Activated T-cell treated with anti-CD3 and anti-CD28 coated beads for 48 hours (primary cell): ENCODE measurements at places on chromosomes 2 and 18.

DNA sequence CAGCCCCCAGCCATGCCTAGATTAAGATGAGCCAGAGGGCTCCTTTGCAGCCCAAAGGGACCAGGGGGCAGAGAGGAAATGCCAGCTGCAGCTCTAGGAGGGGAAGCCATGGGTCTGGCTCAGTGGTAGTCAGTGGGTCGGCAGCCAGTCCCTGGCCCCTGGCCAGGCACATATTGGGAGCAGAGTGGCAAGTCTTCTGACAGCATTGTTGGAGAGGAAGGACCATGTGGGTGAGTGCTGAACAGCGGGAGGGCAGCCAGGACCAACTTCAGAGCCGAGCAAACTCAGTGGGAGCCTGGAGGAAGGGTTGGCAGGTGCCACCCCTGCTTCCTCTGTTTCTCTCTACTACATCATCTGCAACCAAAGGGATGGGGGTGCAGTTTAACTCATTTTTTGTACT, 140.5 kb upstream of the PELI1 start:
- DNase-seq = no peak

GRCh38 chr2:236550701-236551465, 18.7 kb upstream of the ACKR3 start:
- DNase-seq = no peak

DNA sequence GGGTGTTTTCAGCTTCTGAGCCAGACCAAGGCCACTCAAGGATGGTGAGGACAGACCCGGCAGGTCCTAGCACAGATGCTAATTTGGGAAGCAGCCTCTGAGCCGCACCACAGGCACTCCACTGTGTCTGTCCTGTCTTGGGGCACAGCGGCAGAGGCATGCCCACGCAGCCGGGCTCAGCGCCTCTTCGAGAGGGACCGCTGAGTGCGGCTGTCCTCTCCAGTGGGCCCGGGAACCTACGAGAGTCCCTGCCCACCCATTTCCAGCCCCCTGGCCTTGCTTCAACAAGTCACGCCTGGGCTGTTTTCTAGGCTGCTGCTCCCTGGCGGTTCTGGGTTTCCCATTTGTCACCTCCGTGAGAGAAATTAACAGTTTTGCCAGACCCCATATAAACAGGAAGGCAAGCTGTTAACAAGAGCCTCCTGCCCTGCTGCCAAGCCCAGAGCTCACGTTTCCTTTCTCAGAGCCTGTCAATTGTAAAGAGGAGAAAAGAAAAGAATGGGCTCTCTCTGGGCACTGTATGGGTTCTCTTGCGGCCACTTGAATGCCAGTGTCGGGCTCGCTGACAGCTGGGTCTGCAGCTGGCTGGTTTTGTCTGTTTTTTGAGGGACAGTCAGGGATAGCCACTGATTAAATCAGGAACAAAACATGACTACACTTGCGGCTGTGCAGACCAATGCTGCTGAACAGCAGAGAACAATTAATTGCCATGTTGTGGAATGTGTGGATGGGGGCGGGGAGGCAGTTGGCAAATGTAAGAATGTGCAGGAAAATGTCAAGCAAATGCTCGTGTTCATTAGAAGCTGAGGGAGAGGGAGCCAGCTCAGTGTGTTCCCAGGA, 30.6 kb downstream of the TMEM17 start:
- DNase-seq = no peak

- DNase-seq = no peak
Measured at GRCh38 chr2:62142054-62142453, 53.9 kb upstream of the B3GNT2 start.

- DNase-seq = no peak
Measured at GRCh38 chr2:135255208-135255607, 203.1 kb downstream of the RAB3GAP1 start.

GRCh38 chr2:122519366-122519765, 763.9 kb downstream of the TSN start:
- no peak for DNase-seq

DNA sequence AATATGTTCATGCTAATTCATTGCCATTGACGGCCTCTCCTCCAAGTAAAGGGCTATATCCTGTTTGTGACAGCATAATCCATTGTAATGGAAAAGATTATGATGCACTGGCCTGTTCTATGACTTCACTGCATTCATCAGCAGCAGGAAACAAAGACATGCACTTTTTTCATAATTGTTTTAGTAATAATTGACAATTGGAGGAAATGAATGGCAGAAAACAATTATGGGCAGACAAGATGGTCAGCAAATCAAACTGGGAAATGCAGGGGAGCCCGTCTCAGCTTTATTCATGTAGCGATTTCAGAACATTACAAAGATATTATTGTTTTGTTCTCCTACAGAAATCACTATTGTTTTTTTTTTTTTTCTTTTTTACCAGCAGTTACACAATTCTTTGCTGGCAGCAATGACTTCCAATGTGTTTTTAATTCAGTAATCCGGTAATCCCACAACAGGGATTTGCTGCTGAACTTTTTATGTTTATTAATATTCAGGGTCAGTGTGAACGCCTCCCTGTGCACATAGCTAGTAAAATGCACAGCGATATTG, 33.8 kb upstream of the RASGRP3 start:
- no peak for DNase-seq

GRCh38 chr2:100246163-100247145, 75.8 kb downstream of the LONRF2 start:
- no peak for DNase-seq

DNA sequence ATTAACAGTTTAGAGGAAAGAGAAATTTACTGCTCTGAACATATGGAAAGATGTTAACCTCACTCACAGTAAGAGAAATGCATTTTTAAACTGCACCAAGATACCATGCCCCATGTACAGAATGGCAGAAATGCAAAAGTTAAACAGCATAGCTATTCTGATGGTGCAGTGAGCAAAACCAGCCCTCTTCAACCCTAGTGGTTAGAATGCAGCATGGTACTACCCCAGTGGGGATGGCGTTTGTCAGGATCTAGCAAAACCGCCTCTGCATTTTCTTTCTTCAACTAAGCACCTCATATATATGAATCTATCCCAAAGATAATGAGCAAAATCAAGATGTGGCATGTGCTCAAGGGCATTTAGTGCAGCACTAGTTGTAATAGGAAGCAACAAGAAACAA, 98.0 kb downstream of the MGAT5 start:
- DNase-seq = no peak

- DNase-seq = no peak
Measured at GRCh38 chr18:27787547-27787946, 389.4 kb downstream of the CDH2 start.
